ENCODE measurements at places on chromosomes 5 and 9. TPM values are rescaled to one million over a fixed set of nuclear protein-coding genes. Genes with fewer than 3 reads are reported as not detected.

GRCh38 chr9:135045928-135046738 is 41.3 kb upstream of the OLFM1 start:
- H3K27me3 ChIP-seq, result peaks cover 18% of the 10 kb centered on the region
- no peak overlapping the region for H3K4me3 ChIP-seq
- H3K36me3 ChIP-seq, result no peaks in the 10 kb centered on the region
- H3K27ac ChIP-seq, result no peak overlapping the region
- no peaks in the 10 kb centered on the region for H3K4me1 ChIP-seq

GRCh38 chr5:175655411-175655810 is 2.5 kb upstream of the HRH2 start:
- H3K36me3 ChIP-seq, result no peaks in the 10 kb centered on the region
- H3K27ac ChIP-seq, result no peak overlapping the region
- H3K27me3 ChIP-seq, result peaks cover 10% of the 10 kb centered on the region
- H3K4me3 ChIP-seq, result no peak overlapping the region
- peaks cover 13% of the 10 kb centered on the region for H3K4me1 ChIP-seq

DNA sequence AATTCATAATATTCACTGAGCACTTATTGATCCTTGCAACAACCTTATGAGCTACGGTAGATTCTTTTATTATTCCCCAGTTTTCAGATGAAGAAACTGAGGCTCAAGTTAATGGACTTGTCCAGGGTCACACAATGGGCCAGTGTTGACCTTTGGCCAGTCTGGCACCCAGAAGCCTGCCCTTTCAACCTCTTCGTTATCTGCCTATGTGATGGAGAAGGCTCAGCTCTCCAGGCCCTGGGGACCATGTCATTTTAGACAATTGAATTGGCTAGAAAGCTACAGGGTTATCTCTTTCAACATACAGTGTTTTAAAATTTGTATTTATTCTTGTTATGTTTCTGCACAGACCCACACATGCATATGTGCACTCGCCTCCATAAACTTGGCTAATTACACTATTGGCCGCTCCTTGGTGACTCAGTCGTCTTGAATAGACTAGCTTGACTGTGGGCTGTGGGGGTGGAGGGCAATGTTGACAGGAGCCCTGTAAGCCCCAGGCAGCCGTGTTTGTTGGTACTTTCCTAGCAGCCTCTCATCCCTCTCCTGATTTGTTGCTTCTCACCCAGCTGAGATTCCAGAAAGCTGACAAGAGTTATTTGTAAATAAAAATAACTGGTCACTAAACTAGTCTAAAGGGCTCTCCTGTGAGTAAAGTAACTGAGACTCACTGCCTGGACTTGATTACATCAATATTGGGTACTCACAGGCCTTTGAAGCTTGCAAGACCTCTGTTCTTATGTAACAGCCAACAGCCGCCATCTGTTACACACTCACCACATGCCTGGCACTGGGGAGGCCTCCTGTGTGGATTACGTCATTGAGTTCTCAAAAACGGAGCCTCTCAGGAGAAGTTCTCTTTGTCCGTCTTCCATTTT is 8.5 kb upstream of the ANGPTL2 start:
- H3K4me3 ChIP-seq, result no peak overlapping the region
- peaks cover 78% of the 10 kb centered on the region for H3K4me1 ChIP-seq
- H3K27me3 ChIP-seq, result no peaks in the 10 kb centered on the region
- DNase-seq, result no peak
- H3K36me3 ChIP-seq, result no peaks in the 10 kb centered on the region

ADCY2 gene
- total RNA-seq, result 0.16 TPM

DNA sequence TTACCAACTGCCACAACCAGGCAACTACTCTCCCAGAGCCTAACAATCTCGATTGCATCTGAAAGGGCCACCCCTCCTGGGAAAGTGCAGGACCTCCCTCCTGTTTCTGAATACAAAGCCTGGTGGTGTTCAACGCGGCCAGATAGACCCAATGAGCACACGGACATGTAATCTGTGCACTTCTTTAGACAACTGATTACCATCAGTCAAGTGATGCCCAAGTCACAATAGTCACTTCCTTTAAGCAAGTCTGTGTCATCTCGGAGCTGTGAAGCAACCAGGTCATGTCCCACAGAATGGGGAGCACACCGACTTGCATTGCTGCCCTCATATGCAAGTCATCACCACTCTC is 739 bp downstream of the C9orf72 start:
- peak overlapping the region; percentile 95 for H3K27ac ChIP-seq
- peak overlapping the region; percentile 95 for H3K4me3 ChIP-seq
- no peaks in the 10 kb centered on the region for H3K27me3 ChIP-seq
- H3K36me3 ChIP-seq, result no peaks in the 10 kb centered on the region
- DNase-seq, result peak; percentile 51

GRCh38 chr5:150457121-150457520 is 7.6 kb upstream of the RPS14 start:
- no peaks in the 10 kb centered on the region for H3K36me3 ChIP-seq
- H3K27ac ChIP-seq, result no peak overlapping the region
- no peak overlapping the region for H3K4me3 ChIP-seq
- peaks cover 14% of the 10 kb centered on the region for H3K4me1 ChIP-seq
- DNase-seq, result no peak
- no peaks in the 10 kb centered on the region for H3K27me3 ChIP-seq

SNCB gene
- not detected for total RNA-seq

GRCh38 chr9:126061575-126061974 is 265.1 kb upstream of the MVB12B start:
- H3K4me1 ChIP-seq, result no peaks in the 10 kb centered on the region
- no peak overlapping the region for H3K27ac ChIP-seq
- peaks cover 34% of the 10 kb centered on the region for H3K27me3 ChIP-seq
- H3K36me3 ChIP-seq, result no peaks in the 10 kb centered on the region
- no peak for DNase-seq

DNA sequence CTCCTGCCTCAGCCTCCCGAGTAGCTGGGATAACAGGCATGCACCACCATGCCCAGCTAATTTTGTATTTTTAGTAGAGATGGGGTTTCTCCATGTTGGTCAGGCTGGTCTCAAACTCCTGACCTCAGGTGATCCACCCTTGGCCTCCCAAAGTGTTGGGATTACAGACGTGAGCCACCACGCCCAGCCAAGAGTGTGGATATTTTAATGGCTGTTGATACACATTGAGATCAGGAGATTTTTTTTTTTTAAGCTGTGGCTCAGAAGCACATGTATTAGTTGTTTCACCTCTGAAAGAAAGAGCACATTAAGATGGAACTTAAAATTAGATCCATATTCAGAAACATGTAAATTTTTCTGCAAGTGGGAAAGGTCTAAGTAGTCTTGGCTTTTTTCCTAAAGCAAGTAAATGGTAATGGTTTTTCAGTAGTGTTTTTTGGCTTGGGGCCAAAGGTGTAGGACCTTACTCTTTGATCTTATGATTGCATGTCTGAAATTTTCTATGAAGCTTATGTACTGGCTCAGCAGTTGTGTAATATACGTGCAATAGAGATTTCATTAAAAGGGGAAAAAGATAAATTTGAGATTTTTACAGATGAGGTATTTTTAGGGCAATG is 9.9 kb downstream of the RBM27 start:
- no peaks in the 10 kb centered on the region for H3K27me3 ChIP-seq
- H3K36me3 ChIP-seq, result no peaks in the 10 kb centered on the region
- no peak overlapping the region for H3K27ac ChIP-seq
- no peak for DNase-seq
- no peak overlapping the region for H3K4me3 ChIP-seq

TCF7 gene
- 2.1 TPM for total RNA-seq

GRCh38 chr5:149633476-149634350 is 52.4 kb downstream of the ARHGEF37 start:
- H3K4me3 ChIP-seq, result no peak overlapping the region
- H3K4me1 ChIP-seq, result peaks cover 18% of the 10 kb centered on the region
- H3K27me3 ChIP-seq, result no peaks in the 10 kb centered on the region

CDC25C gene
- total RNA-seq, result 0.74 TPM

DNA sequence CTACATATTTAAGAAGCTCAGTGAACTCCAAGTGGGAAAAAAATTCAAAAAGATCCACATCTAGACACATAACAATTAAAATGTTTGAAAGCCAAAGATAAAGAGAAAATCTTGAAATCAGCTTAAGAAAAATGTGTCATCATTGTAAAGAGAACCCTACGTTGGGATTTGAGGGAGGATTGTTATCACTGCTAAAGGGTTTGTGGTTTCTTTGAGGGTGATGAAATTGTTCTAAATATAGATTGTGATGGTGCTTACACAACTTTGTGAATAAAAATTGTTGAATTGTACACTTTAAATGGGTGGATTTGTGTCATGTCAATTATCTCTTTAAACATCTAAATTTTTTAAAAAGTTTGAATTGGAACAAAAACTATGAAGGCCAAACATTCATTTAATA is 92.2 kb upstream of the ADAMTS19 start:
- no peaks in the 10 kb centered on the region for H3K4me1 ChIP-seq
- H3K4me3 ChIP-seq, result no peak overlapping the region
- no peak overlapping the region for H3K27ac ChIP-seq
- DNase-seq, result no peak
- no peaks in the 10 kb centered on the region for H3K27me3 ChIP-seq

DNA sequence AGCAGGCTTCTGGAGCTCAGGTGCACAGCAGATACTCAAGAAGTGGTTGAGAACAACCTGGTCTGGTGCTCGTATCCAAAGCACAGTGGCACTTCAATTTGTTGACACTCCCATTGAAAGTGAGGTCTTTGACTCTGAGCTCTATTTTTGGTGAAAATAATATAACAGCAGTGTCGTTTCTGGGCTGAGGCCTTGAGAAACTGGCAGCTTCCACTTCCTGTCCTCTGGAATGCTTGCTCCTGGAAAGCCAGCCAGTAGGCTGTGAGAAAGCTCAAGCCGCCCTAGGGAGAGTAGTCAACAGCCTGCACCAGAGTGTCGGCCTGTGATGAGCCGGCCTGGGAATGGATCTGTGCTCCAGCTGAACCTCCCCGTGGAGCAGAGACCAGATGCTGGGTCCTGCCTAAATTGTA is 6.8 kb upstream of the SUSD3 start:
- no peaks in the 10 kb centered on the region for H3K27me3 ChIP-seq
- no peaks in the 10 kb centered on the region for H3K36me3 ChIP-seq
- H3K27ac ChIP-seq, result no peak overlapping the region
- no peak for DNase-seq
- no peak overlapping the region for H3K4me3 ChIP-seq

TRPM6 gene
- total RNA-seq, result 0.11 TPM

CNOT6 gene
- 12.3 TPM for total RNA-seq

GRCh38 chr5:155303120-155303519 is 289.6 kb downstream of the KIF4B start:
- peaks cover 13% of the 10 kb centered on the region for H3K4me1 ChIP-seq
- no peaks in the 10 kb centered on the region for H3K36me3 ChIP-seq
- no peaks in the 10 kb centered on the region for H3K27me3 ChIP-seq
- DNase-seq, result no peak

Measured in heart right ventricle (tissue), 16 donors.